Activated B cell treated with CpG ODN at 0.5 μM for 24 hours (primary cell): ENCODE measurements at places on chromosomes 16 and 17.

GRCh38 chr17:57589151-57590034 is 155.7 kb downstream of the CCDC182 start:
- no peaks in the 10 kb centered on the region for H3K4me1 ChIP-seq
- no peak overlapping the region for H3K4me3 ChIP-seq
- no peaks in the 10 kb centered on the region for H3K27me3 ChIP-seq
- peaks cover 10% of the 10 kb centered on the region for H3K36me3 ChIP-seq
- no peak for DNase-seq

- no peak overlapping the region for H3K27ac ChIP-seq
- H3K4me1 ChIP-seq: no peaks in the 10 kb centered on the region
- H3K36me3 ChIP-seq: peaks cover 73% of the 10 kb centered on the region
- no peaks in the 10 kb centered on the region for H3K27me3 ChIP-seq
- no peak overlapping the region for H3K4me3 ChIP-seq
These were observed 180.8 kb downstream of the FTO start for GRCh38 chr16:53884748-53885147.

- H3K4me1 ChIP-seq: no peaks in the 10 kb centered on the region
- DNase-seq: no peak
- H3K36me3 ChIP-seq: no peaks in the 10 kb centered on the region
- H3K27ac ChIP-seq: no peak overlapping the region
These were observed 35.6 kb downstream of the RBFOX3 start for GRCh38 chr17:79575229-79575628.

DNA sequence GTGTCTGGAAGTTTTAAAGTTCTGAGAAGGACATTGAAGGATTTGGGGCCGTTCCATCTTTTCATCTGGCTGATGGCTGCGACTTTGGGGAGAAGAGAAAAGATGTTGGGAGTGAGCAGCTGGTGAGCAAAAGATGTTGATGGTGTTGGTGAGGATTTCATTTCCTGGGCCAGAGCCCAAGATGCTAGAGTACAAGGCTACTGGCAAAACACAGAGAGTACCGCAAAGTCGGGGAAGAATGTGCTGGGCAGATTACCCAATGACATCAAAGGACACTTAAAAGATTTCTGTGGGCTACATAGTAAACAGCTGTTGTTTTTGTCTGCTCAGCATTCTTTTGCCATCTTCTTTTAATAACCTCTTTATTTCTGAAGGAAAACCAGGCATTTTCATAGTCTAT is 49.4 kb upstream of the GAS7 start:
- no peak overlapping the region for H3K27ac ChIP-seq
- no peak for DNase-seq
- no peak overlapping the region for H3K4me3 ChIP-seq
- peaks cover 12% of the 10 kb centered on the region for H3K4me1 ChIP-seq
- H3K36me3 ChIP-seq: peaks cover 2% of the 10 kb centered on the region

DNA sequence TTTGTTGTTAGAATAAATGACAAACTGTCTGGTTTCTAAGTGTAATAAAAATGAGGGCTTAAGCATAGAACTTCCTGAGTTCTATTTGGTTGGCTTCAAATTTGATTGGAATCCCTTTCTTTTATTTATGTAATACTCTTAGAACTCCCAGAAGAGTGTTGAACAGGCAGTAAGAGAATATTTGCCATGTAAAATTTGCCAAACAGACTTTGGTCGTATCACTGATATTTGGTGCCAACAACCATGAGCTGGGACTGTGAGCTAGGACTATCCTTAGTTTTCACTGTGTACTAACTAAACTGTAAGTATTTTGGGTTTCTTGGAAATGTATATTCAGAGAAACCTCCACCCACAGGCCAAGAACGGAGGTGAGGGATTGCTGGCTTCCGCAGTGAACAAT is 971.2 kb upstream of the SOX9 start:
- no peak for DNase-seq
- H3K27ac ChIP-seq: no peak overlapping the region
- no peaks in the 10 kb centered on the region for H3K27me3 ChIP-seq
- no peak overlapping the region for H3K4me3 ChIP-seq
- H3K4me1 ChIP-seq: no peaks in the 10 kb centered on the region

DNA sequence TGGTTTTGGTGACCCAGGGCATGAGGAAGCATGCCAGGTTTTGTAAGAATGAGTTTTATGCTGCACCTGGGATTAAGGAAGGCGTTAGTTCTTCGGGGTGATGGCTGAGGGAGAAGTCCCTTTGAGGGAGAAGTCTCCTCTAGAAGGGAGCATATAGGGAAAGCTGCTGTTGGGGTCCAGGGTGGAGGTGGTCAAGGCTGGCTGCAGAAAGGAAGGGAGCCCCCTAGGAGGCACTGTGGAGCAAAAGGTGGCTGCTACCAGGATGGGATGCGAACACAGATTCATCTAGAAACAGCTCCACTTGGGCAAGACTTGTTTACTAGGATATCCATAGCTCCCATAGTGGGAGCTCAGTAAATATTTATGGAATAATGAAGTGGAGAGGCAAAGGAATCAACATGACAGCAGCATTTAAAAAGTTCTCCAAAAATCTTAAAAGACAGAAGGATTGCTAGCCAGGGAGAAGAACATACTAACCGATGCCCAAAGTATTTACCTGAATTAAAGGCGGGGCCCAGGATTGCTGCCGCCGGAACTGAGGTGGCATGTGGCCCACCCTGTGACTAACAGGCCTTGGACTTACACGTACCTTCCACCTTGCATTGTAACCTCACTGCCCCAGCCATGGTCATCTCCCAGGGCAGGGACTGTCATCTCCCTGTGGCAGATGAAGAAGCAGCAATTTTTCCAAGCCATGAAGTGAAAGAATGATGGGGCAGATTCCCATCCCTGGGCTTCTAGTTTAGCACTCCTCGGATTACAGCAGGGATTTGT is 7.1 kb upstream of the LPCAT2 start:
- no peak overlapping the region for H3K27ac ChIP-seq
- H3K4me1 ChIP-seq: no peaks in the 10 kb centered on the region
- H3K27me3 ChIP-seq: peaks cover 15% of the 10 kb centered on the region
- no peak overlapping the region for H3K4me3 ChIP-seq
- no peak for DNase-seq

DNA sequence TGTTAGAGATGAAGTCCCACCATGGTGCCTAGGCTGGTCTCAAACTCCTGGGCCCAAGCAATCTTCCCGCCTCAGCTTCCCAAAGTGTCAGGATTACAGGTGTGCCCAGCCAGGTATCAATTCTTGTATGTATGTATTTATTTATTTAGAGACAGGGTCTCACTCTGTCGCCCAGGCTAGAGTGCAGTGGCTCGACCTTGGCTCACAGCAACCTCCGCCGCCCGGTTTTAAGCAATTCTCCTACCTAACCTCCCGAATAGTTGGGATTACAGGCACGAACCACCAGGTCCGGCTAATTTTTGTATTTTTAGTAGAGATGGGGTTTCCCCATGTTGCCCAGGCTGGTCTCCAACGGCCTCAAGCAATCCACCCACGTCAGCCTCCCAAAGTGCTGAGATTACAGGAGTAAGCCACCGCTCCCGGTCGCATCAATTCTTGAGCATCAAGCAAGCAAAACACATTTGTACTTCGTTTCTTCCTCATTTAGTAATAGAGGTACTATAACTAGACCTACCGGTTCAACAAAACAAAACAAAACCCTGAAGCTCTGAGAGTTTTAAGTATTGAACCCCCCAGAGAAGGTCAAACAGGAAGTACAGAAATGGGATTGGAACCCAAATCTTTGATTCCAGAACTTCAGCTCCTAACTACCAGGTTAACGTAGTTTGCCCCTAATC is 1.0 kb upstream of the ZNF500 start:
- peak overlapping the region; percentile 93 for H3K4me3 ChIP-seq
- peaks cover 24% of the 10 kb centered on the region for H3K4me1 ChIP-seq

- H3K4me3 ChIP-seq: no peak overlapping the region
- H3K27me3 ChIP-seq: no peaks in the 10 kb centered on the region
- DNase-seq: no peak
- no peak overlapping the region for H3K27ac ChIP-seq
- H3K4me1 ChIP-seq: peaks cover 10% of the 10 kb centered on the region
These were observed 4.9 kb downstream of the TMED6 start for GRCh38 chr16:69346683-69347082.

GRCh38 chr17:65532101-65532890 is 29.2 kb downstream of the AXIN2 start:
- DNase-seq: no peak
- no peaks in the 10 kb centered on the region for H3K27me3 ChIP-seq
- no peaks in the 10 kb centered on the region for H3K4me1 ChIP-seq
- H3K4me3 ChIP-seq: no peak overlapping the region
- no peak overlapping the region for H3K27ac ChIP-seq
- H3K36me3 ChIP-seq: no peaks in the 10 kb centered on the region

DNA sequence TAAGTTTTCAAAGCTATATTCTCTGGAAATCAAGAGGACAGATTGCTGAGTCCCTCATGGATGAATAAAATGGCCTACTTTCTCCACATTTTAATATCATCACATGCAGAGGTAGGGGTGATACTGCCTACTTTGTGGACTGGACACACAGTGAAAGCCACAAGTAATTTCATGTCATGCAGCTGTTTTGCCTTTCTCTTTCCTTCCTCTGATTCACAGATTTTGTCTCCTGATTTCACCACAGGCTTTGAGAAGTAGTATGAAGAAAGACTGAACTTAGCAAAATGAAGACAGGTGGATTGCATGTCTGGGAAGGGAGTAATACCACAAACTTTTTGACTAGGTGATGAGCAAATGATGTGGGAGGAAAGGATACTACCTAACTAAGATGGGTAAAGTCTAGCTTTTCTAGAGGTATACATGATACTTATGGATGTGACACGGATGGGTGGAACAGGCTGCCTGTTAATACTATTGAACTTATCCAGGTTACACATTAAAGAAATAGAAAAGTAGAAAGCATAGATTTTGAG is 478.4 kb upstream of the GOT2 start:
- H3K27ac ChIP-seq: no peak overlapping the region
- H3K36me3 ChIP-seq: no peaks in the 10 kb centered on the region
- no peak for DNase-seq
- no peaks in the 10 kb centered on the region for H3K4me1 ChIP-seq
- H3K4me3 ChIP-seq: no peak overlapping the region

- peak; percentile 71 for DNase-seq
- peak overlapping the region; percentile 30 for H3K27ac ChIP-seq
- no peaks in the 10 kb centered on the region for H3K27me3 ChIP-seq
- H3K4me1 ChIP-seq: peaks cover 62% of the 10 kb centered on the region
These were observed 13.2 kb downstream of the SREBF1 start for GRCh38 chr17:17823433-17824118.

GRCh38 chr16:53043428-53043831 is 9.3 kb downstream of the CHD9NB start:
- DNase-seq: no peak
- H3K36me3 ChIP-seq: no peaks in the 10 kb centered on the region
- H3K27me3 ChIP-seq: peaks cover 16% of the 10 kb centered on the region
- peaks cover 3% of the 10 kb centered on the region for H3K4me1 ChIP-seq
- no peak overlapping the region for H3K4me3 ChIP-seq
- H3K27ac ChIP-seq: no peak overlapping the region

- H3K36me3 ChIP-seq: peaks cover 7% of the 10 kb centered on the region
- no peak overlapping the region for H3K4me3 ChIP-seq
- no peaks in the 10 kb centered on the region for H3K4me1 ChIP-seq
- DNase-seq: no peak
- H3K27me3 ChIP-seq: no peaks in the 10 kb centered on the region
These were observed 91.3 kb downstream of the SKAP1 start for GRCh38 chr17:48338720-48339119.

DNA sequence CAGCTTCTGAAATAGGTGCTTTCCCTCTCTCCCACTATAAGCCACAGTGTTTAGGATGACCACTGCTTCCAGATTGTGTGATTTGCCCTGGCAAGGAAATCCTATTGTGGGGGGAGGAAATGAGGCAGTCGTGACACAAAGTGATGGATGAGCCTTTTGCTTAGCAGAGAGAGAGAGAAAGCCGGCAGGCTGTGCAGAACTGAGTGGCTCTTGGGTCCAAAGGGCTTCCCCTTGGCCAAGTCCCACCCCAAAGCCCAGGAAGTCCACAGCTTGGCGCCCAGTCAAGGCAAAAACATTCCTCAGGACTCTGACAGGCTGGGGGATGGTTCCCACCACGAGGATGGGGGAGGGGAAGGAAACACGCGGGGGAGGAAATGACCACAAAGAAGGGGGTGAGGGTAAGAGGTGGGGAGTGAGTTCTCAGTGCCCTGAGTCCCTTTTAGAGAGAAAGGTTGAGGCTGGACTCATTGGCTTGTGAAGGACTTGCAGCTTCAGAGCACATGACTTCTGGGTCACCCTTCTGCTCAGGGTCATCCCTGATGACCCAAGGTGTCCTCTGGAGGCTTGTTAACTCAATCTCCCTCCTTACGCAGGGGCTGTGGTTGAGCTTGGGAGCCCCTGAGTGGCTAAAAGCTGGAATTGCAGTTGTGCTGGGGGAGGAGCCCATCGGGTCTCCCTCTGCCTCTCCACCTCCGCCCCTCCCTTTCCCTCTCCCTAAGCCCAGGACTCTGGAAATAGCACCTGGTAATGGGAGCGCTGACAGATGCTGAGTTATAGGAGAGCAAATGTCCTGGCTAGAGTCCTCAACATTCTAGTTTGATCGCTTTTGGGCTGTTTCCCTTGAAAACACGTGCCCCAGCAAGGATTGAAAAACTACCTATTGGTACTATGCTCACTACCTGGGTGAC is 10.3 kb upstream of the MSL1 start:
- peak overlapping the region; percentile 51 for H3K4me3 ChIP-seq
- peak overlapping the region; percentile 69 for H3K27ac ChIP-seq
- H3K27me3 ChIP-seq: no peaks in the 10 kb centered on the region
- peak; percentile 56 for DNase-seq

- H3K27ac ChIP-seq: no peak overlapping the region
- H3K4me1 ChIP-seq: peaks cover 10% of the 10 kb centered on the region
- H3K36me3 ChIP-seq: peaks cover 9% of the 10 kb centered on the region
- no peaks in the 10 kb centered on the region for H3K27me3 ChIP-seq
- H3K4me3 ChIP-seq: no peak overlapping the region
- DNase-seq: no peak
These were observed 157.1 kb downstream of the CMIP start for GRCh38 chr16:81601601-81602255.

DNA sequence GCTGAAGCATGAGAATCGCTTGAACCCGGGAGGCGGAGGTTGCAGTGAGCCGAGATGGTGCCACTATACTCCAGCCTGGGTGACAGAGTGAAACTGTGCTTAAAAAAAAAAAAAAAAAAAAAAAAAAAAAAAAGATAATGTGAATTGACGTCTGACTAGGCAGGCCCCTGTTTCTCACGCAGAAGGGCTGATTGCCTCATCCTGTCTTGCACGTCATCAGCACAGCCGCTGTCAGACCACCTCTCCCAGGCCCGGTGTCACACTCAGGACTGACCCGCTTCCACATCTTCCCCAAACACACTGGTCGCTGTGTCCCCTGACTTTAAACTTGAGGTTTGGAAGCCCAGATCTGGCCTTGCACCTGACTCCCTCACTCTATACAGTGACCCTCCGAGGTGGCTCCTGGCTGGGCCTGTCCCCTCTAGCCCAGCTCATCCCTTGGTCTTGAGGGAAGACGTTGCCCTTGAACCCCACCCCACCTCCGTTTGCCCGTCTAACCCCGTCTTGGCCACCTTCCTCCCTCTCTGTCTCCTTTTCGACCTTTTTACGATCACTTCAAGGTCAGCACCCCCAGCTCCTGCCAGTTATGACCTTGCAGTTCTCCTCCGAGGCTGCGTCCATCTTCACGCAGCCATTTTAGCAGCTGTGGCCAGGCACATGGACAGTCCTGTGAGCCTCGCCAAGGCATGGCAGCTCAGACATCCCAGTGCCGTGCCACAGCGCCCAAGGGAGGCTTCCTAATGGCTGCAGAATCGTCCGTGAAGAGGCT is 149.9 kb upstream of the PLCG2 start:
- H3K4me1 ChIP-seq: peaks cover 27% of the 10 kb centered on the region
- DNase-seq: no peak
- H3K27me3 ChIP-seq: no peaks in the 10 kb centered on the region
- H3K36me3 ChIP-seq: peaks cover 11% of the 10 kb centered on the region
